ENCODE measurements at places on chromosomes 1 and 21. TPM values are rescaled to one million over a fixed set of nuclear protein-coding genes. Genes with fewer than 3 reads are reported as not detected.
A peak's percentile ranks its signal among the peaks of the same experiment; 100 is the strongest.

DNA sequence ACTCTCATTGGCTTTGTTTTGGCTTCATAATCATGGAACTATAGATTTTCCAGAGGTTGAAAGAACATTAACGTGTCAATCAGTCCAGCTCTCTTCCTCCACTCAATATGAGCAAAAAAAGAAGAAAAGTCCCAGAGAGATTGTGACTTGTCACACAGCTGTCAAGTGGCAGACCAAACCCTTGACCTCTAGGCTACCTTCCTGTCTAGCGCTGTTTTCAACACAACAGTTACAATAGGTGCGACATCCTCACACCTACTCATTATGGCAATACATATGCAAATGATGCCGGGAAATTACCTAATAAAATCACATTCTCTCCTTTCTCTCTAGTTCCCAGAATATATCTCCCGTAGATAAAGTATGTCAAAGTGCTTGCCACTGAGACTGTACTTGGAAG is 1.1 kb downstream of the WARS2 start:
- no peak for DNase-seq

- no peak for DNase-seq
Observed at GRCh38 chr1:230102472-230102871, 35.4 kb downstream of the GALNT2 start.

- no peak for DNase-seq
Observed at GRCh38 chr1:44909901-44910544, 67.0 kb upstream of the PTCH2 start.

- DNase-seq, result no peak
Observed at GRCh38 chr1:16372535-16373285, 5.7 kb downstream of the SZRD1 start.

DNA sequence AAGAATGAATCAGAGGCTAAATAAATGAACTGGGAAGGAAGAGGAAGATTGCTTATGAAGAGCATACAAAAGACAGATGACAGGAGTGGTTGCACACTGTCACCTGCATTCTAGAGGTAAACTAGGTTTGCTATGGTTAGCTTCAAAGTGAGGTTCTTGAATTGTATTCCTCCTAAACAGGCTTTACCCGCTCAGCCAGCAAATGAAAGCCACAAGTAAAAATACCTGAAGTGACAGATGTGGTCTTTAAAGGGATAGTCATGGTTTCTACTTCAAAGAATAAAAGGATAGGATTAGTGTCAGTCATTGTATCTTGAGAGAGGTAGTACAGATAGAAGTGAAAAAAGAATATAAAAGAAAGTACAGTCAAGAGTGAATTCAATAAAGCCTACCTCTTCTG is 32.4 kb upstream of the PRDX6 start:
- peak; percentile 33 for DNase-seq

DNA sequence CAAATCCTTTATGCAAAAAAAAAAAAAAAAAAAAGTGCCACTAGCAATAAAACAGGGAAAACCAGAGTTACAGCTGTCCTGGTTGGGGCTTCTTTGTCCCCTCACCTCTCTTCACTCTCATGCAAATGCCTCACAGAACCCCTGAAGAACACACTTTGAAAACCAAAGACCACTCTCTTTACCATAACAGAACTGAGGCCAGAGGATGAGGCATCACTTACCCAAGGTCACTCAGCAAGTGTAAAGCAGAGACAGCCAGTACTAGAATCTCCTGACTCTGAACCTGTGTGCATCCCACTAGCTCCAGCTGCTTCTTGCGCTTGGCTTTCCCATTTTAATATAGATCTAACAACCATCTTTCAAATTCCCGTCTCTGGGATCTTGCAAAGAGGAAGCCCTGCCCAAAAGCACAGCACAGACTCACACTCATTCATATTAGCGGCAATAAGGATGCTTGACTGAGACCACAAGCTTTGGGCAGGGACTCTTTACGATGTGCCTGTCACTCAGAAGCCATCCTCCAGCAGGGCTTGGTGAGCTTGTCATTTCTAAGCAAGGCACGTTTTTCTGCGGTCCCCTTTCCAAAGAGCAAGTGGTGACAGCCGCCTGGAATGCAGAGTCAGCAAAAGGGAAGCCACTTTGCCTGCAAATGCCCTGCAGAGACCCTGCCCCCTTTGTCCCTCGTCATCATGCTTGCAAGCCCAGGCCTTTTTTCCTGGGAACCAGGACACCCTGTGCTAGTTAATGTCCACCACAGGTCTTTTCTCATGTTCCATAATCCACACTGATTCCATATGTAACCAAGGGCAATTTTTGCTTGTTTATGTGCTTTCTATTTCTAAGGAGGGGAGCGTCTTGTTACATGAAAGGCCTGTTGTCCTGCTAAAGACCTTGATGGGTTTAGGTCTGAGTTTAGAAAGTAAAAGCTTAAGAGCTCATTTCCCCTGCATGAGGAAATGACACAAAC is 76.5 kb upstream of the NFIA start:
- peak; percentile 83 for DNase-seq

- no peak for DNase-seq
Observed at GRCh38 chr1:30891227-30891552, 17.4 kb downstream of the SDC3 start.

DNA sequence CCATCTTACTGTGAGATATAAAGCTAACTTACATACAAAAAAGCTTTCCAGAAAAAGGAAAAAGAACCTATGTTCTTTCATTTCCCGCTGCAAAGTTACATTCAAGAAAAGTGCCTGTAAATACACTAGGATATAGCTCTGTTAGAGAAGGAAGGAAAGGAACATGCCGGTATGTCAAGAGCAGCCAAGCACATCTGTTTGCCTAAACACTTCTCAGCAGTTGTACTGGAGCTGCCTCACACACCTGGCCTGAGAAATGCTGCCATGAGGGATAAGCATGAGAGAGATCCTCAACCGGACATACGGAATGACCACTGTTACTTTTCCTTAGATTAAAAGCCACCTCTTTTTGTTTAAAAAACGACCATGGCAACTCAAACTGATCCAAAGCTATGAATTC is 189.7 kb downstream of the RERE start:
- DNase-seq, result no peak

DNA sequence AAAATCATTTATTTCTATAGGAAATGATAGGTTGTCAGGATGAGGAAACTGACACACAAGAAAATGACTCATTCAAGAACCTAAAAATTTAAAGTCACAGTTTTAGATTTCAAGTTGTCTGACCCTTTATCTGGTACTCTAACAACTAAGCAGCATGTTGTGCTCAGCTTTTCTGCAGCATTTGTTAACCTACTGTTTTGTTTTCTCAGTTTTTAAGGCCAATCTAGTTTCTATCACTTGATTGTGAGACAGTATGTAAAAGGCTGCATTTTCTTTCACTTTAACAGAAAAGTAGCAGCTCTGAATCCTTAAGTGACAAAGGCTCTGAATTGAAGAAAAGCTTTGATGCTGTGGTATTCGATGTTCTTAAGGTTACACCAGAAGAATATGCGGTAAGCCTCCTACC is 59.1 kb downstream of the RALGPS2 start:
- no peak for DNase-seq

- DNase-seq, result no peak
Observed at GRCh38 chr1:2386636-2387611, 4.4 kb downstream of the MORN1 start.

- peak; percentile 50 for DNase-seq
Observed at GRCh38 chr1:104780470-104781078, 1030.9 kb downstream of the AMY1C start.

- no peak for DNase-seq
Observed at GRCh38 chr1:210627755-210628154, 299.1 kb downstream of the HHAT start.

DNA sequence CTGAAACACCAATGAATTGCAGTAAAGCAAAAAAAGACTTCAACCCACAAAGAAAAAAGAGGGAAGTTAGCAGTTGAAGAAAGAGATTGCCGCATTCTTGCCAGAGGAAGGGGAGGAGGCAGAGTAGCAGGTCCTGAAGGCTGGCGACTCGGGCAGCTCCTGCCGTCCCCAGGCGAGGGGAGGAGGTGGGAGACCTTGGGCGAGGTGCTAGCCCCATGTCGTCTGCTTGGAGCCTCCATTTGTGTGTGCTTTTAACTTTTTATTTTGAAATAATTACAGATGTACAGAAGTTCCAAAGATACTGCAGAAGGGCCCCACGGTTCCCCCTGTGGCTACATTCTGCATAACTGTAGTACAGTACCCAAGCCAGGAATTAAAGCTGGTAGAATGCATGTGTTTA is 6.7 kb downstream of the TRPM2 start:
- DNase-seq, result no peak

- DNase-seq, result no peak
Observed at GRCh38 chr1:165060285-165060793, 296.2 kb downstream of the LMX1A start.

DNA sequence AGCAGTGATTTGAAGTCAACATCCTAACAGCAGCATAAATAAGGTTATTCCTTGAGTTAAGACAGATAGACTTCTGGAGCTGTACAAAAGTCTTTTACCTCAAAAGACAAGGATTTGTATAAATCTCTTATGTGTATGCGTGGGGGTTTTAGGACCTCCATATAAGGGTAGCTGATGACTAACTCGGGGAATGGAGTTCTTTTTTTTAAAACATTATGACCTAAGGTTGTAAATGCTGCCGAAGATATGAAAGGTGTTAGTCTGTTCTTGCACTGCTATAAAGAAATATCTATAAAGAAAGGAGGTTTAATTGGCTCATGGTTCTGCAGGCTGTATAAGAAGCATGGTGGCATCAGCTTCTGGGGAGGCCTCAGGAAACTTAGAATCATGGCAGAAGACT is 90.4 kb downstream of the EPB41 start:
- no peak for DNase-seq

- no peak for DNase-seq
Observed at GRCh38 chr1:57229076-57229475, 194.8 kb downstream of the DAB1 start.

DNA sequence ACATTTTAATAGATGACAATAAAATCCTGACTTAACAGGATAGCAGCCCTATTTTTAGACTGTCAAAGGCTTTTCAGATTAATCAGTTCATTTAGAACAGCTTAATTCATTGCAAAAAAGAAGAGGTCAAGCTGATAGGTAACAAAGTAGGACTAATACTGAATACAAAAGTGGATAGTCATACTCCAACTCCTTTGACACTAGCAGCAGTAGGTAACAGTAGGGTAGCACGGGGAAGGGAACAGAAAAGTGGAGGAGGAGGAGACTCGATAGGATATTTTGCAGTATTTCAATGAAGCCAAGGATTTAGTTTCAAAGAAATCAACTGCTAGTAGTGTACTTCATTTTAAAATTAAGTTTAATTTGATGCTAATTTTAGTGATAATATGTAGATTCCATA is 51.1 kb downstream of the USP1 start:
- peak; percentile 26 for DNase-seq

- no peak for DNase-seq
Observed at GRCh38 chr1:93537396-93537795, 89.5 kb downstream of the FNBP1L start.

Gene MARK1
- 12.1 TPM for total RNA-seq

Gene USH2A
- 0.04 TPM for total RNA-seq

Gene C1orf52
- 33.2 TPM for total RNA-seq

Gene SPATA21
- not detected for total RNA-seq

Gene CNKSR1
- total RNA-seq, result 7.8 TPM

Gene ATPAF1
- total RNA-seq, result 79.3 TPM
